ENCODE measurements at places on chromosomes 12 and 14. TPM values are rescaled to one million over a fixed set of nuclear protein-coding genes. Genes with fewer than 3 reads are reported as not detected.

- no peak for DNase-seq
These were observed 16.5 kb downstream of the ANKRD9 start for GRCh38 chr14:102493096-102493495.

GRCh38 chr14:51285120-51285519, 45.1 kb downstream of the TMX1 start:
- DNase-seq: no peak

GRCh38 chr12:19244312-19244711, 114.8 kb downstream of the PLEKHA5 start:
- no peak for DNase-seq

The IGF1 gene
- 66.9 TPM for total RNA-seq

The COX6A1 gene
- 230 TPM for total RNA-seq

The GPR162 gene
- 10.8 TPM for total RNA-seq

All from mesothelial cell of epicardium (in vitro differentiated cells).